Astrocyte (in vitro differentiated cells and primary cell): ENCODE measurements at places on chromosomes 16 and 17. TPM values are rescaled to one million over a fixed set of nuclear protein-coding genes. Genes with fewer than 3 reads are reported as not detected.
A peak's percentile ranks its signal among the peaks of the same experiment; 100 is the strongest.

DNA sequence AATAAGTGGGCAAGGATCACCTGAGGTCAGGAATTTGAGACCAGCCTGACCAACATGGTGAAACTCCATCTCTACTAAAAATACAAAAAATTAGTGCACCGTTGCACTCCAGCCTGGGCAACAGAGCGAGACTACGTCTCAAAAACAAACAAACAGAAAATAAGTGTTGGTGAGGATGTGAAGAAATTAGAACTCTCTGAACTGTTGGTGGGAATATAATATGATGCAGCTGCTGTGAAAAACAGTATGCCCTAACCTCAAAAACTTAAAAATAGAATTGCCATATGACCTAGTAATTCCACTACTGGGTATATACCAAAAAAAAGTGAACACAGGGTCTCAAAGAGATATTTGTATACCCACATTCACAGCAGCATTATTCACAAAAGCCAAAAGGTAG, 26.1 kb downstream of the GLG1 start:
- peaks cover 11% of the 10 kb centered on the region for H3K4me1 ChIP-seq
- H3K36me3 ChIP-seq: no peaks in the 10 kb centered on the region

DNA sequence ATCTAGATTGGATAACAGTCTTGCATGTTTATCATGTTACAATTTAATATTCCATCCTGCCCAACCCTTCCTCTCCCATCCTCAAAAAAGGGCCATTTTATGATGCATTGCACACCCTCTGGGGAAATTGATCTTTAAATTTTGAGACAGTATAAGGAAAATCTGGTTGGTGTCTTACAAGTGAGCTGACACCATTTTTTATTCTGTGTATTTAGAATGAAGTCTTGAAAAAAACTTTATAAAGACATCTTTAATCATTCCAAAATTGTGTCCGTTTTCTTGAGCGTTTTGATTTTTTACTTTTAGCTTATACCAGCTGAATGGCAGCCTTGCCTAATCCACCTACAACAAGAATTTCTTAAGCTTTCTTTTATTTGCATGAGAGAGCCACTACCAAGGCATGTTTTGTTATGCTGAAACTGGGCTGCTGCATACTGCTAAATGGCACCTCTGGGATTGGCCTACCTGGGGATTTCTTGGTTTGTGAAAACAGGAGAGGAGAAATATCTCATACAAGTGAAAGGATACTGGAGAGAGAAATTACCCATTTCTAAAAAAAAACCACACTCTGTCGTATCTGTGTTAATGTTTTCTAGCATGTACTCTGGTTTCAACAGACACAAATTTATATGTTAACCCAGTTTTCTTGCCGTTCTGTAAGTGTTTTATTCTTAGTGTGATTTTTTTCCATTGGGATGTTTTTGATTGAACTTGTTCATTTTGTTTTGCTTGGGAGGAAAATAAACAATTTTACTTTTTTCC, 52.2 kb downstream of the TUBD1 start:
- peak overlapping the region; percentile 95 for H3K4me3 ChIP-seq
- H3K27ac ChIP-seq: peak overlapping the region; percentile 100
- peaks cover 18% of the 10 kb centered on the region for H3K4me1 ChIP-seq
- no peaks in the 10 kb centered on the region for H3K27me3 ChIP-seq
- no peak for DNase-seq

DNA sequence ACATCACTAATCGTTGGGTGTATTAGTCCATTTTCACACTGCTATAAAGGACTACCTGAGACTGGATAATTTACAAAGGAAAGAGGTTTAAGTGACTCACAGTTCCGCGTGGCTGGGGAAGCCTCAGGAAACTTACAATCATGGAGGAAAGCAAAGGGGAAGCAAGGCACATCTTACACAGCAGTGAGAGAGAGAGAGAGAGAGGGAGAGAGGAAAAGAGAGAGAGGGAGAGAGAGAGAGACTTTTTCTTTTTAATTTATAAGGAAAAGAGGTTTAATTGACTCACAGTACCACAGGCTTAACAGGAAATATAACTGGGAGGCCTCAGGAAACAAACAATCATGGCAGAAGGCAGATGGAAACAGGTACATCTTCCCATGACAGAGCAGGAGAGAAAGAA, 41.7 kb downstream of the CNGB1 start:
- H3K27ac ChIP-seq: no peak overlapping the region
- H3K4me1 ChIP-seq: no peaks in the 10 kb centered on the region
- no peak overlapping the region for H3K4me3 ChIP-seq
- H3K27me3 ChIP-seq: no peaks in the 10 kb centered on the region

- peaks cover 2% of the 10 kb centered on the region for H3K36me3 ChIP-seq
- H3K27me3 ChIP-seq: no peaks in the 10 kb centered on the region
- no peak overlapping the region for H3K27ac ChIP-seq
- no peak overlapping the region for H3K4me3 ChIP-seq
Observed at GRCh38 chr16:69451166-69451565, 26.7 kb downstream of the CYB5B start.

DNA sequence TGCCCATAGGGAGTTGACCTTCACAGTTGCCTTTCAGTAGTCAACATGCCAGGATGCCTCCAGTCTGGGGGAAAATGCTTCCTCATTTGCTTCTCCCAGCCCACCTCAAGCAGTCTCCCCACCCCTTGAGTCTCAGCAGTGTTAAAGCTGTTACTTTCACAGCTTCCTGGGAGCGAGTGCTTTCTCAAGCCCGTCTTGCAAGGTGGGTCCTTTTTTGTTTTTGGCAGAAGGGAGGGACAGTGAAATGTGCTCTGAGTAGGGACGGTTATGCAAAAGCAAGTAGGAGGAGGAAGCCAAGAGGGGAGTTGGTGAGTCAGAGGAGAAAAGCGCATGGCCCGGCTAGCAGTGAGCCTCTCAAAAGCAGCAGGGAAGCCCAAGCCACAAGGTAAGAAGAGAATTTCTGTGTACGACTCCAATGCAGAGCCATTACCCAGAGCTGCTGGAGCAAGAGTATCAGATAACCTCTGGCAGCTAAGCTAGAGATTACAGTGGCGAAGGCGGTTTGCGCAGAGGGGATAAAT, at the start of gene CHST4:
Gene CHST4 (plus strand): TSS at position 316 of the 521 bp plus-strand sequence. CDS start 10,252 bp downstream, outside the sequence.
- H3K4me3 ChIP-seq: no peak within 1 kb of the TSS
- no peak within 1 kb of the TSS for H3K27ac ChIP-seq
- peaks cover 6% of the 10 kb centered on the region for H3K4me1 ChIP-seq
- no peaks in the 10 kb centered on the region for H3K36me3 ChIP-seq

GRCh38 chr16:29806641-29807425, 504 bp downstream of the MAZ start:
- no peaks in the 10 kb centered on the region for H3K27me3 ChIP-seq
- peaks cover 39% of the 10 kb centered on the region for H3K4me1 ChIP-seq
- peak overlapping the region; percentile 68 for H3K27ac ChIP-seq
- no peak for DNase-seq
- H3K4me3 ChIP-seq: peak overlapping the region; percentile 77
- peaks cover 5% of the 10 kb centered on the region for H3K36me3 ChIP-seq

DNA sequence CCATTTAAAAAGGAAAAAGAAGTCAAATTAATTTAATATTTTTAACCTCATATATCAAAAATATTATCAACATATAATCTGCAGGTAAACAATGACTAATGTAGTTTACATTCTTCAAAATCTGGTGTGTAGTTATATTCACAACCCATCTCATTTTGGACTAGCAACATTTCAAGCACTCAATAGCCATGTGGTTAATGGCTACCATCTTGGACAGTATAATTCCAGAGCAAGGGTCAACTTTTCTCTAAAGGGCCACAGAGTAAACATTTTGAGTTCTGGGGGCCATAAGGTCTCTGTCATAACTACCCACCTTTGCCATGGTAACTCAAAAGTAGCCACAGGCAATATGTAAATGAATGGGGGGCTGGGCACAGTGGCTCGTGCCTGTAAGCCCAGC, 153.9 kb downstream of the PARN start:
- no peaks in the 10 kb centered on the region for H3K27me3 ChIP-seq
- no peak overlapping the region for H3K27ac ChIP-seq
- H3K4me1 ChIP-seq: no peaks in the 10 kb centered on the region
- no peaks in the 10 kb centered on the region for H3K36me3 ChIP-seq

DNA sequence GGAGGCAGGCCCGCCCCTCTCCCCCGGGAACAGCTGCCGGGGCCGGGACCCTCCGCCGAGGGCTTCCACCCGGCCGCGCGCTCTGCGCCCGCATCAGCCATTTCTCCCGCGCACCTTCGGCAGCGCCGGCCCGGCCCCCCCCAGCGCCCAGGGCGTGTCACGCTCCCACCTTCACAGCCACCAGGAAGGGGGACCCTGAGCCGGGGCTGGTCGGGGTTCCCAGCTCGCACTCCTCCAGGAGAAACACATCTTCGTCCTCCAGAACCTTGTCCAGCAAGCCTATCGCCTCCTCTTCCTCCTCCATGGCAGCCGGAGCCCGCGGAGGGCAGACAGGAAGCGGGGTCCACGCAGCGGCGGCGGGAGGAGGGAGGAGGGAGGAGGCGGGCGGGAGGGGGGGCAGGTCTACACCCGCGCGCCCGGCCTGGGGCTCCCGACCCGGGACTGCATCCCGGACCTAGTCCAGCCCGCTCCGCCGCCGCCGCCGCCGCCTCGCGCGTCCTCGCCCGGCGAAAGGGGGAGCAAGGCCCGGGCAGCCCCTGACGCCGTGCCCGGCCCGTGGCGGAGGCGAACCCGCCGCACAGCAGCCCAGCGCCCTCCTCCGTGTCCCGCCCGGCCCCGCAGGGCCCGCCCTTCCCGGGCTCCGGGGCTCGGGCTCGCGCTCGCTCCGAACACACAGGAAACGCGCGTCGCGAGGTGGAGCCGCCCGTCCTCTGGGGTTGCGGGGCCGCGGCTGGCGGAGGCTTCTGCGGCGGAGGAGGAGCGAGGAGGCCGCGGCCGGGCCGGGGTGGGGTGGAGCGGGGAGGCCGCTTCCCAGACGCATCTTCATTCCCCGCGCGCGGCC, 70.8 kb downstream of the ABR start:
- no peaks in the 10 kb centered on the region for H3K27me3 ChIP-seq
- H3K4me1 ChIP-seq: peaks cover 37% of the 10 kb centered on the region
- H3K4me3 ChIP-seq: peak overlapping the region; percentile 66
- DNase-seq: peak; percentile 29
- no peaks in the 10 kb centered on the region for H3K36me3 ChIP-seq

GRCh38 chr16:23504453-23505179, 5.7 kb downstream of the GGA2 start:
- DNase-seq: peak; percentile 93
- H3K27ac ChIP-seq: peak overlapping the region; percentile 71
- no peaks in the 10 kb centered on the region for H3K36me3 ChIP-seq
- no peaks in the 10 kb centered on the region for H3K27me3 ChIP-seq
- H3K4me1 ChIP-seq: peaks cover 39% of the 10 kb centered on the region
- peak overlapping the region; percentile 20 for H3K4me3 ChIP-seq

- no peak overlapping the region for H3K4me3 ChIP-seq
- no peak overlapping the region for H3K27ac ChIP-seq
- DNase-seq: no peak
- no peaks in the 10 kb centered on the region for H3K27me3 ChIP-seq
- H3K36me3 ChIP-seq: no peaks in the 10 kb centered on the region
Observed at GRCh38 chr17:11094331-11094730, 146.7 kb upstream of the SHISA6 start.

- peaks cover 5% of the 10 kb centered on the region for H3K4me1 ChIP-seq
- peak; percentile 31 for DNase-seq
- no peak overlapping the region for H3K4me3 ChIP-seq
- H3K27me3 ChIP-seq: no peaks in the 10 kb centered on the region
- H3K27ac ChIP-seq: no peak overlapping the region
- H3K36me3 ChIP-seq: no peaks in the 10 kb centered on the region
Observed at GRCh38 chr17:33888455-33888854, 366.6 kb upstream of the CCL2 start.

DNA sequence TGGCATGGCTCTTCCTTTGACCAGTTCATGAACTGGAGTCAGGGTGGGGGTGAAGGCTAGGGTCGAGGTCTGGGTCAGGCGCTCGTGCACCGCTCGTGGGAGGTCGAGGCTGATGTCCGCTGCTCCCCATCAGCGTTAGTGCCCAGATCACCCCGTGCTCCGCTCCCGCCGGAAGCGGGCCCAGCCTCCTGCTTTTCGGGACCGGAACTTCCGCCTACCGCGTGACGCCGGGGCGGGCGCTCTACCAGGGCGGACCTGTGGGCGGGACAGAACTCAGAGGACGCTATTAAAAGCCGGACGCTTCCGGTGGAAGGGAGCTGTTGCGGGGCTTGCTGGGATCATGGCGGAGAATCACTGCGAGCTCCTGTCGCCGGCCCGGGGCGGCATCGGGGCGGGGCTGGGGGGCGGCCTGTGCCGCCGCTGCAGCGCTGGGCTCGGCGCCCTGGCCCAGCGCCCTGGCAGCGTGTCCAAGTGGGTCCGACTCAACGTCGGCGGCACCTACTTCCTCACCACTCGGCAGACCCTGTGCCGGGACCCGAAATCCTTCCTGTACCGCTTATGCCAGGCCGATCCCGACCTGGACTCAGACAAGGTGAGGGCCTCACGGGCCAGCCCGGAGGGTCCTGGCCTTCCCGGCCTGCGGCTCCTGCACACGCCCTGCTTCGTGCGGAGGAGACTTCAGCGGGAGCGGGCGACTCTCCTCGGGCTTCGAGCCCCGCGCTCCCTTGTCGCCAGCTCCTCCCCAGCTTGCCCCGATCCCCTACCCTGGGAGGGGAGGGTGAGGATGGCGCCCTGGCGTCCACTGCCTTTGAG, at the start of gene KCTD5:
Gene KCTD5 (plus strand): TSS at position 315 of the 813 bp plus-strand sequence. CDS start 26 bp downstream, at position 341.
- DNase-seq: peak; percentile 90
- peak within 1 kb of the TSS; percentile 85 for H3K4me3 ChIP-seq
- H3K4me1 ChIP-seq: no peaks in the 10 kb centered on the region
- peak within 1 kb of the TSS; percentile 79 for H3K27ac ChIP-seq

DNA sequence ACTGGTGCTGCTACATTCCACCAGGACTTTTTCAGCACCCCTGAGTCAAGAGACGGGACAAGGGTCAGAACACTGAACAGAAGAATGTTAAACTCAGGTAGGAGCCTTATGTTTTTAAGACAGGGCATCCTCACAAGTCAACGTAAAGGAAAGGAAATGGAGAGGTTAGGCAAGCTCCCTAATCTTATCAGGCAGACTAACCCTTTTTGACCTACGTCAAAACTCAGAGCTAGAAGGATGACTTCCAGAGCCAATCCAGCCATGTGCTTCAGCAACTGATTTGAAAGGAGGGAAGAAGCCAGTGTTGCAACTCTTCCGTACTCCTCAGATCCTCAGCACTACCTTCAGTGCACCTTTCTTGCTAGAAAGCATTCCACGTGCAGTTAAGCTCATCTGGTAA, 46.8 kb downstream of the REXO5 start:
- H3K27ac ChIP-seq: no peak overlapping the region
- no peak for DNase-seq
- H3K4me3 ChIP-seq: no peak overlapping the region
- peaks cover 19% of the 10 kb centered on the region for H3K4me1 ChIP-seq

GRCh38 chr16:3171855-3172593, 16.0 kb upstream of the OR1F1 start:
- no peak overlapping the region for H3K27ac ChIP-seq
- no peak overlapping the region for H3K4me3 ChIP-seq
- no peaks in the 10 kb centered on the region for H3K4me1 ChIP-seq
- H3K36me3 ChIP-seq: no peaks in the 10 kb centered on the region

Gene PRR15L
- not detected in 2 replicates for total RNA-seq

Gene CIBAR2
- total RNA-seq: not detected in 2 replicates

Gene CRYBA1
- not detected in 2 replicates for total RNA-seq

Gene CDT1
- 3.7 and 4.7 TPM in 2 replicates for total RNA-seq

Gene ITGA2B
- total RNA-seq: 0.31 and 0.68 TPM in 2 replicates

Gene PRAC1
- total RNA-seq: not detected in 2 replicates

Gene SCPEP1
- 27.1 and 29.0 TPM in 2 replicates for total RNA-seq

Gene FBXW10B
- 2.4 and 3.9 TPM in 2 replicates for total RNA-seq

Gene TBC1D3I
- total RNA-seq: 0.11 and 0.58 TPM in 2 replicates

Gene CNTNAP1
- total RNA-seq: 11.4 and 16.4 TPM in 2 replicates

Gene KRT15
- 0.26 and 0.79 TPM in 2 replicates for total RNA-seq

Gene HBQ1
- total RNA-seq: 2.7 and 4.7 TPM in 2 replicates
